Metanephros (tissue), 2 donors: ENCODE measurements at places on chromosomes 16 and 17. TPM values are rescaled to one million over a fixed set of nuclear protein-coding genes. Genes with fewer than 3 reads are reported as not detected.

ANKRD40CL gene
- total RNA-seq: not detected

CMTR2 gene
- 44.3 TPM for total RNA-seq

KRT39 gene
- total RNA-seq: 0.18 TPM

CACNG3 gene
- total RNA-seq: not detected

COG4 gene
- total RNA-seq: 36.8 TPM

CNGB1 gene
- not detected for total RNA-seq

PPM1E gene
- 2.2 TPM for total RNA-seq

FADS6 gene
- 0.64 TPM for total RNA-seq

HOXB4 gene
- 14.2 TPM for total RNA-seq

KCTD11 gene
- 7.0 TPM for total RNA-seq
